ENCODE measurements at places on chromosomes 2 and 18.

- DNase-seq: no peak
These were observed 47.7 kb downstream of the INPP5D start for GRCh38 chr2:233107831-233108300.

- DNase-seq: no peak
These were observed 21.2 kb downstream of the SPP2 start for GRCh38 chr2:234071664-234072063.

GRCh38 chr18:34738175-34738894 is 28.2 kb downstream of the DTNA start:
- DNase-seq: no peak

GRCh38 chr2:182655750-182656149 is 60.3 kb upstream of the DNAJC10 start:
- DNase-seq: no peak

DNA sequence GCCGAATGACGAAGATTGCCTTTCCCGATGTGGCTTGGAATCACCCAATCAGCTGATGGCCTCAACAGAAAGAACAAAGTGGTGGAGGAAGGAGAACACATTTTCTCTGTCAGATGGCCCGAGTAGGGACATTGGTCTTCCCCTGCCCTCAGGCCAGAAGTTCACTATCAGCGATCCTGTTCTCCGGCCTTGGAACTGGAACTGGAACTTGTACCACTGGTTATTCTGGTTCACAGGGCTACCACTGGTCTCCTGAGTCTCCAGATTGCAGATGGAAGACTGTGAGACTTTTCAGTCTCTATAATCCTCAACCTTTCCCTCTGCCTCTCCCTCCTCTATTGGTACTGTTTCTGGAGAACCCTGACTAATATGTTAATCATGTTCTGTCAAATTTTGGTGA is 180.4 kb downstream of the ANKRD30B start:
- DNase-seq: no peak

GRCh38 chr2:45974056-45974455 is 322.6 kb downstream of the PRKCE start:
- no peak for DNase-seq

- DNase-seq: no peak
These were observed 57.4 kb downstream of the FAM168B start for GRCh38 chr2:131035826-131036231.

DNA sequence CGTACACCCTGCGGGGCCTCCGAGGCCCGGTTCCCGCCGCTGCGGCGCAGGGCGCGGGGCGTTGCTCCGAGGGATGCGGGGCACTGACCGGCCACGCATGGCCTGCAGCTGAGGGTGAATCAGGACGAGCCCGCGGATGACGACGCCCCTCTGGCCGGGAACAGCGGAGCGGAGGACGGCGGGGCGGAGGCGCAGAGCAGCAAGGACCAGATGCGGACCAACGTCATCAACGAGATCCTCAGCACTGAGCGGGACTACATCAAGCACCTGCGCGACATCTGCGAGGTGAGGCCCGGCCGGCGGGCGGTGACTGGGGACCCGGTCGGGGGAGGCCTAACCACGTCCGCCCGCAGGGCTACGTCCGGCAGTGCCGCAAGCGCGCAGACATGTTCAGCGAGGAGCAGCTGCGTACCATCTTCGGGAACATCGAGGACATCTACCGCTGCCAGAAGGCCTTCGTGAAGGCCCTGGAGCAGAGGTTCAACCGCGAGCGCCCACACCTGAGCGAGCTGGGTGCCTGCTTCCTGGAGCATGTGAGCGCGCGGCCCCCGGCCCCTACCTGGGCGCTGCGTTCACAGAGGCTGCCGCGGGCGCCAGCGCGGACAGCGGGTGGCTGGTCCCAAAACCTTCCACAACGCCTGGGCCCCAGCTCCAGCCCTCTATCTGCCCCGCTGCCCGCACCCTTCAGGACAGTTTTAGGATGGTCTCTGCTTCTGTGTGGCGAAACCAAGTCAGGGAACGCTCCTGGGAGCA is 53.2 kb downstream of the FAM168B start:
- DNase-seq: peak; percentile 39

DNA sequence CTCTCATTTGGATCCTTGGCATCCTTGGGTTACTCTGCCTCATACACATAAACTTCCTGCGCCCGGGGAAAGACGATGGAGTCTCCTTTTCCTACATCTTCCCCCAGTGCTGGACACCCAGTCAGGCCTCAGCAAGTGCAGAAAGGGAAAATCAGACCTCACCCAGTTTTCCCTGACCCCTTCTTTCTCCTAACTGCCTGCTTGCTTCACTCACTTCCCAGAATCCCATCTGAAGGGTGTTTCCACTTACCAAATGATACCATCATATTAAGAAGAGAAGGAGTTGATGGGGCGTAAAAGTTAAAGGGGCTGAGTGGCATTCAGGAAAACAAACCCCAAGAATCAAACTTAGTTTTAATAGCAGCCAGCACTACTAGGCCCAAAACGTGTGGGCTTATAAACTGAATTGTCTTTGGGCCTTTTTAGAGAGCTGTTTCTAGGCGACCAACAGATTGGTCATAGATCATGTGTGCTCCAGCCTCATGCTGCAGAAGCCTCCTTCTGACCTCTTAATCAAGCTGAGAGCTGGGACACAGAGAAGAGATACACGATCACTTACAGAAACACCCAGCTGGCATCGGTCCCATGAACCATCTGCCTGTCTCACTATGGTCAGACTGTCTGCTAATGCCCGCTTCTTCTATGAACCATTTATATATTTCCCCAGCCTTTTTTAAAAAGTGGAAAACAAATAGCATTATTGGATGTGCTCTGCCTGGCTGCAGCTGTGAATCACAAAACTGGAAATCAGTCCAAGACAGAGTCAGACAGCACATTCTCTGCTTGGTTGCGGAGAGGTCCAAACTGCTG is 165.7 kb upstream of the SLC14A2 start:
- no peak for DNase-seq

DNA sequence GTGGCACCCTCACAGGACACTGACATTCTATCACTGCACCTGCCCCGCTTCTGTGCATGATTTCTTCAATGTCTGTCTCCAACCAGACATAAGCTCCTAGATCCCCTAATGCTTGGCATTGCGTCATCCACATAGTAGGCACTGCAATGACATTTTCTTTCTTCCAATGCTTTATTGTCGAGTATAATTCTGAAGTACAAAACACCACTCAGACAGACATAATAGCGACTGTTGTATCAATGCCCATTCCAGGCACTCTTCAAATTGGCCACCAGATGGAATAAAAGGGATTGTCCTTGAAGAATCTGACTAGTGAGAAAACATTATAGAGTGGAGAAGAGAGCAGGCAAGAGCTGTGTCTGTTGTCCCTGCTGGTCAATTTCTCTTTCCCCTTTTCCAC is 89.0 kb downstream of the LPIN1 start:
- no peak for DNase-seq

DNA sequence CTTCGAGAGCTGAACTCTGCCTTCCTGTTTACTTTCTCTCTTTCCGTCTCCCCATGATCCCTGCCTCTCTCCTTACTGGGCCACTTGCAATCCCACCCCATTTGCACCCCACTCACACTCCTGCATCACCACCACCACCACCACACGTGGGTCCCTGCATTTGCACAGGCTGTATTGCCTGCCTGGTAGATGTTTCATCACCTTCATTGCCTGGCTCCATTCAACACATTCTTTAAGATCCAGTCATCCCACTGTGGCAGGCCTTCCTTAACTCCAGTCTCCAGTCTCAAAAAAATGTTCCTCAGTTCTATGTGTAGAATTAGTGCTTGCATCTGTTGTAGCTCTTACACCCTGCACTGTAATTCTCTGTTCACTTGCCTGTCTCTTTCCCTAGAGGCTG is 13.9 kb downstream of the NOSTRIN start:
- no peak for DNase-seq

DNA sequence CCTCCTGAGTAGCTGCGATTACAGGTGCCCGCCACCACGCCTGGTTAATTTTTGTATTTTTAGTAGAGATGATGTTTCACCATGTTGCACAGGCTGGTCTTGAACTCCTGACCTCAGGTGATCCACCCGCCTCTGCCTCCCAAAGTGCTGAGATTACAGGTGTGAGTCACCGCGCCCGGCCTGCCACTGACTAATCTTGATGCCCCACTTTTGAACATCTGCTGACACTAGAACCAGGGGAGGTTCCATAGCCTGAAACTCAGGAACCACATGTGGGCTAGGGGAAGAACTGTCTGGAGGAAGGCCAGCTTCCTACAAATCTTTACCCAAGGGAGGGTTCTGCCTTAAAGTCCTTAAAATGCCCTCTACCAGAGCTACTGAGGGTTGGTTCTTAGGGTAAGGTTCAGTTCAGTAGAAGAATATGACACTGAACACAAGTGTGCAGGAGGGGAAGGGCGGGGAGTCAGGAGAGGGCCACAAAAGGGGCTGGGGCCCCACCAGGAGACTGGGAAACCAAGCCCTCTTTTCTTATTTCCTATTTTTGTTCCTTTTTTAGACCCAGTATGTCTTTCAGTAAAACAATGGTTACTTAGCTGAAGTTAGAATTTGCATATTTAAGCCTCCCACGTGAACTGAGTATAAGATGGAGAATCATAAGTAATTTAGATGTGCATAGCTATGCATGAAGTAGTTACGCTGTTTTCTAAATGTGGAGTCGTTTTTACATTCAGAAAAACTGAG is 6.3 kb upstream of the RAB31 start:
- no peak for DNase-seq

GRCh38 chr2:12002215-12002614 is 255.8 kb downstream of the LPIN1 start:
- DNase-seq: no peak

- DNase-seq: no peak
These were observed 114.8 kb downstream of the ACAA2 start for GRCh38 chr18:49698525-49699025.

GRCh38 chr2:127906206-127906926 is 20.6 kb upstream of the AMMECR1L start:
- DNase-seq: no peak

GRCh38 chr2:5373200-5373599 is 319.0 kb upstream of the SOX11 start:
- no peak for DNase-seq

GRCh38 chr2:226622484-226622883 is 177.1 kb downstream of the IRS1 start:
- DNase-seq: no peak

GRCh38 chr2:36478999-36479398 is 119.0 kb downstream of the FEZ2 start:
- no peak for DNase-seq

- no peak for DNase-seq
These were observed 77.9 kb downstream of the CABLES1 start for GRCh38 chr18:23213200-23213599.

DNA sequence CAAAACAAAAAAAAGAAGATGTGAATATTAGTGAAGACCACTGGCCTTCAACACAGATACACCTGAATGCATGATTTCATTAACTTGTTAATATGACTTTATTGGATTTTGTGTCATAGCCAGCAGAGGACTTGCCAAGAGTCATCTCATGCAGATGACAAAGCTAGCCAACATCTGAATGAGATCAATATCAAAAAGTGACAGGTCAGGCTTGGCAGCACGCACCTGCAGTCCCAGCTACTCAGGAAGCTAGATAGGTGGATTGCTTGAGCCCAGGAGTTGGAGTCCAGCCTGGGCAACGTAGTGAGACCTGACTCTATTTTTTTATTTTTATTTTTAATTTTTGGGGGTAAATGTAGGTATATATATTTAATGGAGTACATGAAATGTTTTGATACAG is 54.5 kb upstream of the TGIF1 start:
- no peak for DNase-seq

DNA sequence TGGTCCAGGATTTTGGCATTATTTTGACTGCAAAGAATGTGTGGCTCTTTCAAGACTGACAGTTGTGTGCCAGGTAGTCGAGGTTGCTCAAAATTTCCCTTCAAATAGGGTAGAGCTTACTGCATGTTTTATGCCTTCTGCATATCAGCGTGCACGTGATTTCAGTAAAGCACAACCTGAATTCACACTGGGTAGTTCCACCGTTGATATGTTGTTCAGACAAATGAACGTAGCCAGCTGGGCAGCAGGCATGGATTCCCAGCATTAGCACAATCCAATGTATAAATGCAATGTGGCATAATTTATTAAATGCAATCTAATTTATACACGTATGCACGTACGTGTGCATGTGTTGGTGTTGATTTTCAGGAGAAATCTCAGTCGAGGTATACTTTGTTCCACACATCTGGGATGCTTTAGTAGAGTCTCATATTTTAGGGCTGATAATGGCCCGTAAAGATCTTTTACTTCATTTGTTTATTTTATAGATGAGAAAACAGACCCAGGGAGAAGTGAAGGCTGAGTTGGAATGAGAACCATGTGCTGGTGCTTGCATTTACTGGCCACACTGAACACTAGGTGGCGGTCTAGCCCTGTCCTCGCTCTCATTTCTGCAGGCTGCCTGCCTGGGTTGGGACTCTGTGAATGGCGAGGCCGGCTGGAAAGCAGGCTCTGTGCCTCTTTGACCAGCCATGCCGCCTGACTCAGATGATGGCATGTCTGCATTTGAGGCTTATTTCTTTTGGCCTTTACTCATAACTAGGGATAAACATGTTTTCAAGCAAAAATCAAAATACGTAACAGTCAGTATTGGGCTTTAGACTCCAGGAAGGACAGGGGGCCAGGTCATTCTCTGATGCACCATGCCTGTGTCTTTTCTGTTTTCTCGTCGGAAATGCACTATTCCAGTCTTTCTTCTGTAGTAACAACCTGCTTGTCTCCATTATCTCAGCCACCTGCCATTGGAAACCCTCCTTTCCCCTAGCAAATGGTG is 120.4 kb downstream of the RNF144A start:
- peak; percentile 60 for DNase-seq

- no peak for DNase-seq
These were observed 180.1 kb downstream of the CDH2 start for GRCh38 chr18:27996801-27997272.

- DNase-seq: no peak
These were observed 23.6 kb upstream of the GLS start for GRCh38 chr2:190856985-190857384.
